ENCODE measurements at places on chromosomes 4 and X. TPM values are rescaled to one million over a fixed set of nuclear protein-coding genes. Genes with fewer than 3 reads are reported as not detected.
A peak's percentile ranks its signal among the peaks of the same experiment; 100 is the strongest.

GRCh38 chr4:120611092-120611491, 311.4 kb downstream of the PRDM5 start:
- no peak for DNase-seq

The LUZP4 gene
- total RNA-seq = not detected

GRCh38 chr4:73735231-73735630, 5.1 kb upstream of the CXCL8 start:
- no peak for DNase-seq

DNA sequence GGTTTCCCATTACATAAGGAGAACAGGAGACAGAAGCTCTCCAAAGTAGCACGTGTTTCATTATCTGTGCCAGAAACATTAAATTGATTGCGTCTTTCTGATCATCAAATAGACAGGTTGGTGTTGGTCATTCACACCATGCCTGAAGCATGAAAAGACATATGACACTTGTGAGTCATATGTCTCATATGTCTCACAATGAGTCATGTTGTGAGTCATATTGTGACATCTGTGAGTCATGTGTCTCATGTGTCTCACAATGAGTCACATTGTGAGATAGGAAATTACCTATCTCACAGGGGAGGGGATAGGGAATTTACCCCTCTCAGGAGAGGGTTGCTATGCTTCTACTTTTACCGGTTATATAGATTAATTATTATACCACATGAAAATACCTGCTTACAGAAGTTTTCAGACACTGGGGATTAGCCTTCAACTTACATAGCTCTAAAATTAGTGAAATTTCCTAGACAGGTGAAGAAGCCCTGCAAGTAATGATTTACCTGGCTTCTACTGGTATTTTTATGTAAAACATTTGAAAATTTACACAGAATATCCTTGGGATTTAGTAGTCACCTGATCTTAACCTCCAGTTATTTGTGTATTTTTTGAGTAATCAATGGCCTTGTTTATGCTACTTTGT, 80.8 kb downstream of the NPFFR2 start:
- no peak for DNase-seq

The BCORL1 gene
- total RNA-seq = 4.5 TPM

DNA sequence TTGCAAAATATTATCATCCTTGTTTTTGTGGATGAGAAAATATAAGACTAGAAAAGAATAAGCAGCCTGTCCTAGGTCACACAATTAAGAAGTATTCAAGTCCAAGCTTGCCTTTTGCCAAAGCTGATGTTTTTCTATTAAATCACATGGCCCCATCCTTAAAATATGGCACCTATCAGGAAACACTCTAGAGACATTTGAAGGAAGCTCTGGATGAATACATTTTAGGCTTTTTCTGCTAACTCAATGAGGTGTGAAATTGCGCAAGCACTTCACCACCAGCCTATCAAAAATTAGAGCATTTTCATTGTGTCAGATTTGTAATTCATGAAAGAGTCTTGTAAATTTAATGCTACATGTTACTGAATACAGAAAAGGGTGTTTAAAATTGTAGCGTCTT, 251.1 kb upstream of the MAD2L1 start:
- DNase-seq = no peak

DNA sequence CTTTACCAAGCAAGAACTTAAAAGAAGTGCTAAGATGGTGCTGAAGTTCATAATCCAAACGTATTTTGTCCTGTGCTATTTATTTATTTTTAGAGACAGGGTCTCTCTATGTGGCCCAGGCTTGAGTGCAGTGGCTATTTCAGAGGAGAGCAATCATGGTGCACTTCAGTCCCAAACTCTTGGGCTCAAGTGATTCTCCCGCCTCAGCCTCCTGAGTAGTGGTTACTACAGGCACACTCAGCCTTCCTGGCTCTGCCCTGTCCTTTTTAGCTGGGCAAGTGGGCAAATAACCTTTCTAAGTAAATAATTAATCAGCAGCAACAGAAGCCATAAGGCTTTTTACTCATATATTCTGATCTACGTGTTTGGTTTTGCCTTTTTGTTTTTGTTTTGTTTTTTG, 2.6 kb downstream of the NSD2 start:
- no peak for DNase-seq

- DNase-seq = no peak
These were observed 30.6 kb downstream of the PDK3 start for GRCh38 chrX:24495700-24496099.

GRCh38 chr4:115711575-115711974, 598.2 kb upstream of the NDST4 start:
- DNase-seq = no peak

DNA sequence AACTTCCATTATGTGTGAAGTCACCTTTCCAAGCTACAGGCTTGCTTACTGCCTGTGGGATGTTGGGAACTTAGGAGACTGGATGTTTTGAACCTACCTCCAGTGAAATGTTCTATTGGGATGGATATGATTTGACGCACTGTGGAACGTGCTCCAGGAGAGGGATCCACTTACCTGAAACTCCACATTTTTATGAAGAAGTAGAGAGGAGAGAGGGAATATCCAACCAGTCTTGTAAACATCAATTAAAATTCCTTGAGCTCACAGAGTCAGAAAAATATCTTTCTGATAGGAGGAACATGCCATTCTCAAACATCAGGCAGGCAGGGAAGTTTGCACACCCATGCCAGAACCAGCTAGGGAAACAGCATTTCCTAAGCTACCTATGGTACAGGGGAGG, 91.1 kb upstream of the MAOA start:
- no peak for DNase-seq

The MAGEH1 gene
- total RNA-seq = 32.3 TPM

The GPRASP1 gene
- total RNA-seq = 7.5 TPM

GRCh38 chr4:45629717-45630116, 494.1 kb downstream of the GABRG1 start:
- no peak for DNase-seq

DNA sequence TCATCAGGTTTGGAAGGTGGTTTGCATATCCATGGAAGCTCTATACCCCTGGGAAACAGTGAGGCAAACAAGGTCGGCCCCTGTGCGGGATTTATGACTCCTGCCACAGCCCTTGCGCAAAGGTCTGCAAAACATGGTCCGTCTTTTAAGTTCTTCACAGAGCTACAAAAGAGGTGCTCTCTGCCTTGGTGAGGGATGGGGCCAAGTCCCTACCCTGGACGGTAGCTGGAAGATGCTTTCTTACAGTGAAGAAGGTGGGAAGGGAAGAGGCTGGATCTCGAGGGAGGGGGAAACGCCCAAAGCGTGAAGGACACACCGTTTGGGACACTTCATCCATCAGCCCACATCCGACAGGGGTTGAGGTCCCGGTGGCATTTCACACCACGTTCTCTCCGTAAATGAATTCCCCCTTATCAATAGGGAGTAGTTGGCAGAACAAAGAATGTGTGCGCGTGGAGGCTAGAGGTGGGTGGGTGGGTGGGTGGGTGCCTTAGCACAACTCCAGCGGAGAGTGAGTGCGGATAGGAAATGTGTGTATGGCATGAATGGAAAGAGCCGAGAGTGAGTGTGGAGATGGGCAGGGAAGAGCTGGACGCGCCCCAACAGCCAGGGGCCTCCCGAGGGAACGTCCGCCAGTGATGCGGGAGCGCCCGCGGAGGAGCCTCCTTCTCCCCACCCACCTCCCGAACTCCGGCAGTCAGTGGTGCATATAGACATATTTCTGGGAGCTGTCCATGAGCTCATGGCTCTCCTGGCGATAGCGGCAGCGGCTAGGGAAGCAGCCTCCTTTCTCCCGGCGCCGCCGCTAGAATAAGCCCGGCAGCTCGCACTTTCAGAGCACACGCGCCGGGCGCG, 68.3 kb downstream of the LARP7 start:
- peak; percentile 57 for DNase-seq

GRCh38 chr4:111360906-111361305, 738.0 kb upstream of the PITX2 start:
- DNase-seq = no peak

DNA sequence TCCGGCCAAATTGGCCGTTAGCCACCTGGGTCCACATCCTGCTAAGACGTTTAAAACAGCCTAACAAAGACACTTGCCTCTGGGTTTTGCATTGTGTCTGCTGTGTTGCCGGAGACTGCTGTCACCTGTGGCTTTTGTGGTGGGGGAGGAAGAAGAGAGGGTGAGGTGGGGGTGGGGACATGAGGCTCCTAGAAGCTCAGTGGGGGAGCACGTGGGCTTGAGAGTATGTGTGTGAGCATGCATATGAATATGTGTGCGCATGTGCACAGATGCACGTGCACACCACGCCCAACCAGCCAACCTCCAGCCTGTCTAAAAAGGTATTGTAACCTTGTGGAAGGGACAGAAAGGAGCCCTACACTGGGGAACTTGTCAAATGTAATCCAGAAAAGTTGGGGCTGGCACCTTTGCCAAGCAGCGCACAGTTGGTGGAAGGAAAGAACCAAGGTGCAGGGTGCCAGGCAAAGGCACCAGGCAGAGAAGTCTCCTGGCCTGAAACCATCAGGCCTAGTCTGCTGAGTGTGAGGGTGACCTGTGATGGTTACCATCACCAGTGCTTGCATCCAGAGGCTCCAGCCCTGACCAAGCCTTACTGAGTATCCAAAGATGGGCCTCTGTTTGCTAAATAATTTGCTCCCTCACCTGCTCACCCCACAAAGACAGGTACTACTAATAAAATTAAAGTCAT, 10.1 kb upstream of the SASH3 start:
- no peak for DNase-seq

The UGT2B17 gene
- total RNA-seq = 0.98 TPM

The CT45A10 gene
- total RNA-seq = not detected

DNA sequence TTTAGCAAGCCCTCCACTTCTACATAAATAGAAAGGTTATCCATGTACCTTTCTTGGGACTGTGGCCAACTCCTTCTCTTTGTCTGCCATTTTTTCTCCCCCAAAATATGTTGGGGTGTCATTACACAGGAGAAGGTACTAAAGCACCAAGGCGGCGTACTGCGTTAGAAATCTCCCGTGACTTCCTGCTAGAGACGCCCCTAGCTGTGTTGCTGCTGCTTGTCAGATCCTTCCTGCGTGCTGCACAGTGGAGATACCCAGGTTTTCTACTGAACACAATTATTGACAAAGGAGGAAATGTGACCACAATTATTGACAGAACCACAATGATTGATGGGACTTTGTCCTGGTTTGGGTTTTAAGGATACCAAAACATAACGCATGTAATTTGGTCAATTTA, 97.7 kb downstream of the EFHC2 start:
- DNase-seq = no peak

Measured in breast epithelium (tissue), 4 donors.